ENCODE measurements at places on chromosomes 2 and 18.

DNA sequence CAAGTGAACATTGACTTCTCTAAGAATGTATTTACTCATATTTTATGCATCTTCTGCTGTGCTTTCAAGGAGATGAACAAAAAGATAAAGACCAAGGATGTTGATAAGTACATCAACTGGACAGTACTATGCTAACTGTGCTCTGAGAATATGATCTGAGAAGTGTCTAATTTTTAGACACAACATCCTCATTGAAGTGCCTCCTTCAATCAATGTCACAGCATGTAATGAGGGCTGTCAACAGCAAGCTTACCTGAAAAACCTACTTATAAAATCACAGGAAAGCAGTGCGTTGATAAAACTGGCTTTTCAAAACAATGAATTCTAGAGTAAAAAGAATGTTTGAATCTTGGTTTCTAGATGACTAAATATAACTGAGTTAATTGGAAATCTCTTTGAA, 452.9 kb upstream of the DSEL start:
- DNase-seq: no peak

GRCh38 chr2:212791569-212791968, 253.0 kb upstream of the ERBB4 start:
- no peak for DNase-seq

GRCh38 chr2:221423210-221423804, 148.8 kb downstream of the EPHA4 start:
- no peak for DNase-seq

DNA sequence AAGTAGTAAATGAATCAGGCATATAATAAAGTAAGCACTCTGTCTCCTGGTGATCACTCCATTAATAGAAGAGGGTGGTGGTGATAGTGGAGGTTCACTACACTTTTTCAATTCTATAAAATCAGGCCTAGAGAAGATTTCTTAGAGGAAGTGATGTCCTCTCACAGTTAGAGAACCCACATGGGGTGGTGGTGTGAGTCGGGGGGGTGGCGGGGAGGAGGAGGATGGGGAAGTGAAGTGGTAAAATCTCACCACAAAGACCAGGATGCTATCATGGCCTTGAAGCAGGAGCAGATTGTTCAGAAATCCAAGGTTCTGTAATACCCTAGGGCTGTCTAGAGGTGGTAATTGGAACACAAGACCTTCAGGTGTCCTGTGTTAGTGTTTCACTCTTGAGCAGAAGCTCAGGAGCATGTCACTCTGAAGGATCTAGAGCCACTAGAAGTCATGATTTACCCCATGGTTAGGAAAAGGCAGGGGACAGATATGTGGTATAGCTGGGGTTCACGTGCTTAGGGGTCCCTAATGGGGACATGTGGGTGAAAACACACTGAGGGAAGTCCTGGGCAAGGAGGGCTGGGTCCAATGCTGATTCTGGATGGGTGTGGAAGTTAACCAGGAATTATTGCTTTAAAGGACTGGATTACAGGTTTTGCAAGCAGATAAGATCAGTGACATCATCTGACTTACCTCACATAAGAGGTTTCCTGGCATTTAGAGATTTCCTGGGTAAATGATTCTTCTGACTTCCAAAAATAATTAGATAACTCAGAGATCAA, 31.0 kb downstream of the RNF125 start:
- DNase-seq: peak; percentile 52

- no peak for DNase-seq
These were observed 81.3 kb upstream of the PELI1 start for GRCh38 chr2:64225491-64225890.

- no peak for DNase-seq
These were observed 402.8 kb downstream of the CLIP4 start for GRCh38 chr2:29518010-29518409.

DNA sequence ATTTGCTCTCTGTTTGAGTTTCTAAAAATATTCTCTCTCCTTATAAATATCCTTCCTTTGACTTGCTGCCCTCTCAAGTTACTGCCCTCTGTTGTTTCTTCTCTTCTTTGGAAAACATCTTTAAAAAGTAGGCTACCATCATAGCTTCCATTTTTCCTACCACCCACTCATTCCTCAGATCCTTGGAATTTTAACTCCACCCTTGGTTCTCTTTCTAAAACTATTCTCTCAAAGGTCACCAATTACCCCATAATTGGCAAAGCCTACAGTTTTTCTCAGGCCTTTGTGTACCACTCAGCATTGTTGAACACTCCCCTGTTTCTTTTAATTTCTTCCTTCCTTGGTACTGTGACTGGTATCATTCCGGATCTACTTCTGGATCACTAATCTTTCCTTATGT, 43.0 kb upstream of the ITGAV start:
- no peak for DNase-seq

DNA sequence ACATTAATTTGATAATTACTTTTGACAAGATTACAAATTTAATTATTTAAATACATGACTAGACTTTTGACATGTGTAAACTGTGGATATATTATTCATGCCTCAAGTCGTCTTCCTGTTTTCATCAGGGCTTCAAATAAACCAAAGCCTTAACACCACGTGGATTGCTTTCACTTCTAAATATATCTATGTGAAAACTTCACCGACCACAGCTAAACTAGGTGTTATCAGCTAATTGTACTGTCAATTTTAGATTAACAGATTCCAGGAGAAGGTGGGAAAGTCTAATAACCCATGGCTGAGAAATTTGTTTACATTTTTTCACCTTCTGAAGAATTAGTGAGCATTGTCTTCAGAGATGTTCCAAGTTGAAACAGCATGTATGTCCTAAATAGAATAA, 494.7 kb upstream of the FAM98A start:
- no peak for DNase-seq

DNA sequence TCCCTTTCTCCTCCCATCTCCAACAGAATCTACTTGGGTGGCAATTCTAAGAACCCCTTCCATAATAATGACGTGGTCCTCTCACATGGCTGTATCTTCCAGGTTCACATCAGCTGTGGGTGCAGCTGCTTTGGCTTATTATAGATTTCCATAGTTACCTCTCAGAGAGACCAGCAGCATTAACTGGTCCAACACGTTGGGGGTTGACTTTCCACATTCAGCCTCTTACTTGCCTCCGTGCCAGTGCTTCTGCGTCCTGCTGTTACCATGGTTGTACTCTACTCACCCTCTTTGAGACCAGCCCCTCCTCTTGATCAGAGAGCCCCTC, 570.7 kb downstream of the PLCL1 start:
- DNase-seq: no peak

DNA sequence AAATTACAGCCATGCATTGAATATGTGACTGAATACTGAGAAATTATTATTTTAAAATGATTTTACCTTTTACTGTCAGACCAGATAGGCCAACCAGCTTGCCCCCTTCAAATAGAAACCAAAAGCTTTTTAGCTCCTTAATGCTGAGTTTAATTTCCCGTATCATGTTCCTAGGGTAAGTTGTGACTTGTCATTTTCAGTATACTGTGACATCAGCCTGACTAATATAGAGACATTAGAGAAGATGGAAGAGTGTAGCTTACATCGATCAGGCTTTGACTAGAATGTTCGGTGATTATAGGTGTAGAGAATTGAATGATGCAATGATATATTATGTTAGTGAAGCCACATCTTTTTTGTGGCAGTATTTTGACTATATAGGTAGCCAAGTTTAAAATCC, 50.6 kb upstream of the ZEB2 start:
- peak; percentile 60 for DNase-seq

DNA sequence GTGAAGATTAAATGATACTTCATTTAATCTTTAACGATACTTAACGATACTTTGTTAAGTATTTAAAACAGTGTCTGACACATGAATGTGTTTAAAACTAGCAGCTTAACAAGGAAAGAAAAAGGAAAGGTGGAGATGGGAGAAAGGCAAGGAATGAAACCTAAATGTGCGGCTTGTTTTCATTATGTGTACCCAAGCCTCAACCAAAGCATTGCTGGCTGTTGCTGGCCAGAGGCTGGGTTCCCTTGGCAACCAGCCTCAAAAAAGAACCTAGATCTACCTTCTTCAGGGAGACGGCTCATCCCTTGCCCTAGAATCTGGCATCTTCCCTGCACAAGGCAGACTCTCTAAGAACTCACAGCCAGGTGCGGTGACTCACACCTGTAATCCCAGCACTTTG, 13.8 kb upstream of the PCBP1 start:
- DNase-seq: no peak

Measured in activated CD4-positive, alpha-beta T cell treated with anti-CD3 and anti-CD28 coated beads, Interleukin-2, amount 50 U/mL, for 16 hours (primary cell).